ENCODE measurements at places on chromosomes 5 and 9.
A peak's percentile ranks its signal among the peaks of the same experiment; 100 is the strongest.

DNA sequence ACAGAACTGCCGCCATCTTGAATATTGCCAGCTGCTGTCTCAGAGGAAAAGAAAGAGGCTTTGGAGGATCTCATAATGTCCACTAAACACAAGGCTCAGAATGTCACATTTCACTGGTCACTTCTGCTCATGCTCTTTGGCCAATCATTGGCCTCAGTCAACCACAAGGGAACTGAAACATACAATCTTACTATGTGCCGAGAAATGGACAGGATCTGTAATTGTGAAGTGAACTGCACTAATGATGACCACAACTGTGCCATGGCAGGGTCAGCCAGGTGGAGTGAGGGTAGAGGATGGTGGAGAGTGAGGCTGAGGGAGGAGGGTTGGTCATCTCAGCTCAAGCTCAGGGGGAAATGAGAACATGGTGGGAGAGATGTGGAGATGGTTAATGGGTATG is 32.8 kb downstream of the GDNF start:
- no peak for DNase-seq

GRCh38 chr9:7185612-7186011 is 427.8 kb downstream of the KDM4C start:
- DNase-seq, result no peak

GRCh38 chr5:75510836-75511434 is 494 bp downstream of the CERT1 start:
- no peak for DNase-seq

- DNase-seq, result no peak
Measured at GRCh38 chr5:168467755-168468330, 18.4 kb upstream of the RARS1 start.

DNA sequence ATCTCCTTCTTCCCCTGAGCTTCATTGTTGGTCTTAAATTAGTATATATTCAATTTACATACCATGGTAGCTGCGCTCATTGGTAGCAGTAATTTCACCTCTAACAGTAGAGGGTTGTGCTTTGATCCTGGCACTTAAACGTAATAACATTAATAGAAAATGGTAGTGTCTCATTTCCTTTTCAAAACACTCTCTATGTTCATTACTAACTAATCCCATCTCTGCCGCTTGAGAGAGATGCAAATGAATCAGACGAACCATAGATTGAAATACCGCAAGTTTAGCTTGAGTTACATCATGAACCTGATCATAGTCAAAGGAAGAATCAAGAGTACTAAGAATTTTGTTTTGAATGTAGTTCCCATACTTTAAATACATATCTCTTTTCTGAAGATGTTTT is 2.2 kb downstream of the THBS4 start:
- DNase-seq, result no peak

GRCh38 chr5:4243479-4244264 is 648.0 kb downstream of the IRX1 start:
- DNase-seq, result no peak

- DNase-seq, result peak; percentile 30
Measured at GRCh38 chr5:80654054-80654390, 430 bp upstream of the MSH3 start.

DNA sequence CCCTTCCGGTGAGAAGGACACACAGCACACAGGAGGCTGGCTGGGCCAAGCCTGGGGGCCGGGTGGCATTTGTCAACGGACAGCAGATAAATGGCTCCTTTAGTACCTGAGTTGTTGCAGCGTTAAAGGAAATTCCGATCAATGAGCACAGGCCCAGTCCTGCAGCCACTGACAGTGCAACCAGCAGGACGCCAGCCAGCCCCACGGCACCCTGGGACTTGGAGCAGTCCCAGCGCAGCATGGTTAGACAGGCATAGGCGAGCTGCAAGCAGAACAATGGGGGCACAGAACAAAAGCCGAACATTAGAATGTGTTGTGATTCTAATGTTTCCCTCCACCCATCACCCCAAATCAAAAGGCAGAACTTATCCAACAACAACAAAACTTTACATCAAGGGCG is 39.3 kb downstream of the PTCH1 start:
- DNase-seq, result no peak

DNA sequence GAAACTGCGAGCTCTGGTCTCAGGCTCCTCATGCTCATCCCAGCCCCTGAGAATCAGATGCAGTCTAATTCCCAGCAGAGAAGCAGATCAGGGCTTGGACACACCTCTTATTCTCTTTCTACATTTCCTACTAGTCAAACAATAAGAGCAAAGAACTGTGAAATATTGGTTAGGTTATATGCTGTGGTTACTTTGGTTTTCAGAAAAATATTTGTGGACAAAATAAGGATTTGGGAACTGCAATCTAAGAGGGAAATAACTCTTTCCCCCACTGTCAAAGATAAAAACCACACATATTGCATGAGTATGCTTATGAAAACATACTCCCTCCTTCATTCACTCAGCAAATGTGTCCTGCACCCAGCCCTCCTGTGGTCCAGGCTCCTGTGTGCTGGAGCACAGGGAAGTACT is 164.5 kb upstream of the S1PR3 start:
- DNase-seq, result no peak

GRCh38 chr9:75072895-75073294 is 15.1 kb downstream of the NMRK1 start:
- DNase-seq, result no peak

- no peak for DNase-seq
Measured at GRCh38 chr9:130447193-130447816, 2.5 kb downstream of the ASS1 start.

DNA sequence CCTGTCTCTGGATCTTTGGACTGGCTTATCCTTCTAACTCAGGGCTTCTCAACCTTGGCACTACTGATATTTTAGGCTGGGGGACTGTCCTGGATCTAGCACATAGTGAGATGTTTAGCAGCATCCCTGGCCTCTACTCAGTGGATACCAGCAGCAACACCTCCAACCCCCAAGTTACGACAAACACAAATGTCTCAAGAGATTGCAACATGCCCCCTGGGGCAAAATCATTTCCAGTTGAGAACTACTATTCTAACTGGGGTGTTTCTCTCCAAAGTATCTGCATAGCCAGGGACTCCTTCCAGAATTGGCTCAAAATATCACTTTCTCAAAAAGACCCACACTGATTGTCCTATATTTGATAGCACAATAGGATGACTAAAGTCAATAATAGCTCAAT is 7.2 kb upstream of the TLR4 start:
- peak; percentile 21 for DNase-seq

DNA sequence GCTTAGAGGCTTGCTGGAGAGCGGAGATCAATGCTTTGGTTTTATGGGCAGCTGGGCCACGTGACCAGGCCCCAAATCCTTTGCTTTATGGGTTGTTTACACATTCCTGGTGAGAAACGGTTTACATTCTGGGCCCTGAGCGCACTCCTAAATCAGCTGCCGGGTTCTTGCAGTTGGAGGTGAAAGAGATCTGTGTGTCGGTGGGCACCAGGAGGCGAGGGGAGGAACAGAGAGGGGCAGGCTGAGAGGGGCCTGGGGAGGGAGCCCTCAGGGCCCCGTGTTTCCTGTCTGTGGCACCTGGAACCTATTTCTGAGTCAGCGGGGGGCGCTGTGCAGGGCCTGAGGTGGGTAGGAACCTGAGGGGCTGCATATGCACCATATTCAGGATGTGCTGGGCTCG is 63.5 kb upstream of the HAND1 start:
- DNase-seq, result no peak

DNA sequence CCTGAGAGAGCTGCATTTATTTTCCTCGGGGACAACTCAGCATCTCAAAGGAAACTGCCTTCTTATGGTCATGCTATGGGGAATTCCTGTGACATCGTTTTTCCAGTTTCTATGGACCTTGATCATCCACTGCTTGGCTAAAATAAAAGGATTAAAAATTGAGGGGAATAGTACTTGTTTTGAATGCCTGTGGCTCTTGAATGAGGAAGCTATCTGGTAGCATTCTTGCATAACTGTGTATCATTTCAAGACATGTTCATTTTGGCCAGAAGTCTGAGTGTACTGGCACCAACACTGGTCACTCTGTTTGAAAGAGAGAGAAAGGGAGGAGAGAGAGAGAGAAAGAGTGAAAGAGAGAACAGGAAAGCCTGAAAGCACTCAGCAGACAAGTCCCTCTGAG is 116.7 kb downstream of the DOCK2 start:
- peak; percentile 28 for DNase-seq

GRCh38 chr9:97689401-97690180 is 7.5 kb downstream of the XPA start:
- DNase-seq, result no peak

GRCh38 chr5:148393390-148393741 is 9.6 kb downstream of the FBXO38 start:
- DNase-seq, result no peak

- no peak for DNase-seq
Measured at GRCh38 chr9:82410866-82411265, 422.3 kb downstream of the SPATA31D1 start.

- DNase-seq, result no peak
Measured at GRCh38 chr5:137836997-137837396, 30.7 kb upstream of the MYOT start.

GRCh38 chr5:56314529-56314928 is 81.4 kb upstream of the ANKRD55 start:
- DNase-seq, result no peak

DNA sequence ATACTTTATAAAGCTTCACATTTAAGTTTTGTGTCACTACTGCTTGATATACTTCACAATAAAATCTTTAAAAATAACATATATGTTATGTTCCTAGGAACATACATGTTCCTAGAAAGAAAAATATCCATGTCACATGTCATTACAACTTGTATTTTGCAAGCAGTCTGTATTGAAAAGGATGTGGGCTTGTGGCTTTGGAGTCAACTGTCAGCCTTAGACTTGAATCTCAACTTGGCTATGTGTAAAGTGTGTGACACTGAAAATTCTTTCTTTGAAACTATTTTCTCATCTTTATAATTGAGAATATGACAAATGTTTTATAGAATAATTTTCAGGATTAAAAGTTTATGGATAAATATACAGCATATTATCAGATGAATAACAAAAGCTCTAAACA is 273.1 kb downstream of the KIAA0825 start:
- DNase-seq, result peak; percentile 9

DNA sequence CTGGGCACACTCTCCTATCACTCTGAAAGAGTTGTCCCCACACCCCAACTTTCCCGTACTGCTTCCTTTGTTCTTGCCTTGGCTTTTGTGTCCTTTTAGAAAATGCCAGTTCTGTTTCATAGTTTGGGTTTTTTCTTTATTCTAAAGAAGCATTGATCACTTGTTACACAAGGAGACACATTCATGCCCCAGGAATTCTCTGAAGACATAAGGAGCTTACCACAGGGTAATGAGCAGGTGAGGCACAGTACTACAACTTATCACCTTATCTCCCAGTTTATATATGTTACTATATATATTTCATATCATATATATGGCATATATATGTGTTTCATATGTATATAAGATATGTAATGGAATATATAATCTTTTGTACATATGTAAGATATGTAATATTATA is 6.5 kb upstream of the SSBP2 start:
- no peak for DNase-seq

GRCh38 chr5:5409151-5409810 is 13.2 kb upstream of the ICE1 start:
- no peak for DNase-seq

GRCh38 chr5:16593628-16594027 is 23.2 kb downstream of the RETREG1 start:
- DNase-seq, result no peak

DNA sequence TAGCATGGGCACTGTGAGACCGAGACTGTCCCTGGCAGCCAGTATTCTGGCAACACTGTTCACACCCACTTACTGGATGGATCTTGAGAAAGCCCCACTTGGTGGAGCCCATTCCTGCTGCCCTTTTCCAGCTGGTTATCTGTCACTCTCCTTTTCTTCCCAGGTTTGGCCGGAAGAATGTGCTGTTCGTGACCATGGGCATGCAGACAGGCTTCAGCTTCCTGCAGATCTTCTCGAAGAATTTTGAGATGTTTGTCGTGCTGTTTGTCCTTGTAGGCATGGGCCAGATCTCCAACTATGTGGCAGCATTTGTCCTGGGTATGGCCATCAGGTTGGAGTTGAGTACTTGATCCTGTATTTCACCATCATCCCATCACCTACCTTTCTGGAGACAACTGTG is 14.5 kb downstream of the SLC22A5 start:
- no peak for DNase-seq

DNA sequence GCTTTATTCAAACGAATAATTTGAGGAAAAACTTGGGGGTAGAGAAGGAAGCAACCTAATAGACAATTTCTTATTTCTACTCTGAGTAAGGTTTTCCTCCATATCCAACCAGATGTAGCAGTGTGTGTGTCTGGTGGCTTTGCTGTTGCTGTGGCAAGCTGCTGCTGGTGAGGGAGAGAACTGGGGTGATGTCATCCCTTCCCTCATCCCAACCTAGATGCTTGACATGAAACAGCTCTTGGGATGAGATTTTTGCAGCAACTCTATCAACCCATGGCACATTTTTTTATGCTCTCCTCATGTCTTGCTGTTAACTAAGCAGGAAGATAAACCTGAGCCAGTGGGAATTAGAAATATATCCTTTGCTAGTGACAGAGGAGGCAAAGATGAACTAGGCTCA is 135.8 kb downstream of the PCSK1 start:
- DNase-seq, result no peak

DNA sequence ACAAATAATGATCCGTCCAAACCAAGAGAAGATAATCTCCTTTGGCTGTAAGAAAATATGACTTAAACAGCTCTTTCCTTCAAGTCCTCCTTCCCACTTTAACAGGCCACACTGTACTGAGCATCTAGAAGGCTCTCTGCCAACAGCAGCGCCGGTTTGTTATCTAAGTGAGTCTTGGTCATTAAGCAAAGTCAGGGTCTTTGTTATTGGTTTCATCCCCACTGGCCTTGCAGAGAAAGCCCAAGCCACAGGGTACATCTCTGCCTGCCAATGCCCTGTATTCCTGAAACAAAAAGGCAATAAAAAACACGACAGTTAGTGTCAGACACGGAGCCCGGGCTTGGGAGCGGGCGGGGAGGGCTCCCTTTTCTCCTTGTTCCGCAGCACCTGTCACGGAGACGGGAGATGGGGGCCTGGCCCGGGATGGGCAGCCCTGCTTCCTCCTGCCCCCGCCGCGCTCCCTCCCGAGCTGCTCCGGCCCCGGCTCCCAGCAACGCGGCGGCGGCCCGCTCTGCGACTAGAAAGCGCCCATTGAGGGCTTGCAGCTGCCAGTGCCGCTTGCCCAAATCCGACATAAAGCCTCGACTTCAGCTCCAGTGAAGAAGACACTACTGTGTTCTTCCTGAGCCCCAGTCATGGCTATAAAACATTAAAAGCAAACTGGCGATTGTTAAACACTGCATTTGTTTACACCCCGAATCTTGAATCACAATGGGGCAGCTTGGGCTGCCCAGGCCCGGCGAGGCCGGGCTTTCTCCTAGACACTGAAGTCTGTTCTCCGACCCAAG is 28.1 kb upstream of the PIK3R1 start:
- DNase-seq, result no peak

All from AML-193 (cell line).